Hepatic stellate cell (primary cell): ENCODE measurements at places on chromosomes 2 and 18.

GRCh38 chr2:239290618-239291474 lies 110.0 kb downstream of the HDAC4 start:
- no peak for DNase-seq

GRCh38 chr18:31399306-31400032 lies 22.9 kb downstream of the DSG4 start:
- DNase-seq, result no peak

- no peak for DNase-seq
Measured at GRCh38 chr2:219916281-219916680, 288.9 kb downstream of the SLC4A3 start.

DNA sequence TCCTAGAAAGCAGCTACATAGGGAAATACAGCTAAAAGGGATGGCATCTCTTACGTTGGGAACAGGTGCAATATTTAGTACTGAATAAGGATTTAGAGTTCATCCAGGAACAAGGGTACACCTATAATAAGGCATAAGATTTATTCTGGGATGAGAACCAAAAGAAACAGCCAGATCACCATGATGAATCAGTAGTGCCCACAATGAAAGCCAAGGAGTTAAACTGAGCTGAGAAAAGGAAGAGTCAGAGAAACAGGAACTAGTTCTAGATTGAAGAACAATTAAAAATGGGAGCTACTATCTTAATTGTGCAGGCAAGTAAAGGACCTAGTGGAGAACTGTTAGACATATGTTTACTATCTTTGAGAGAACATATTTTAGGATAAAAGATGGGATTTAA lies 692.3 kb downstream of the LRP1B start:
- DNase-seq, result no peak
